ENCODE measurements at places on chromosomes 7 and 10.
A peak's percentile ranks its signal among the peaks of the same experiment; 100 is the strongest.

GRCh38 chr7:98985406-98985805 lies 107.1 kb downstream of the TRRAP start:
- DNase-seq: no peak

GRCh38 chr10:80281292-80281691 lies 8.2 kb downstream of the MAT1A start:
- DNase-seq: no peak

- no peak for DNase-seq
Measured at GRCh38 chr7:67423065-67423464, 426.4 kb downstream of the TYW1 start.

GRCh38 chr7:85528581-85528980 lies 341.7 kb upstream of the SEMA3D start:
- no peak for DNase-seq

DNA sequence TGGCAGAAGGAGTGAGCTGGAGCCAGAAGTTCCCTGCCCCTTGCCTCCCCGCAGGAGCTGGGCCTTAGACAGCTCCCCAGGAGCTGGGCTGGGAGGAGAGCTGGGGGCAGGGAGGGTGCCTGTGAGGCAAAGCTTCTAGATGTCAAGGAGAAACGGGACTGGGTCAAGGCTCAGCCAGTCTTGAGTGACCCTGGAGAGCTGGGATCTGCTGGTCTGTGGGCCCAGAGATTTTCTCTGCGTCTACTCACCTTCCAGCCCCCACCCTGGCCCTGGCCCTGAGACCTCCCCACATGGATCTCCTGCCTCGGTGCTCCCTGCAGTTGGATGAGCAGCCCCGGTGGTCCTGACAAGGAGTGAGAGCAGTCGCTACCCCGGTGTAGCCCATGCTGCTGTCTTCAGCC lies 20.3 kb upstream of the SHH start:
- DNase-seq: no peak

DNA sequence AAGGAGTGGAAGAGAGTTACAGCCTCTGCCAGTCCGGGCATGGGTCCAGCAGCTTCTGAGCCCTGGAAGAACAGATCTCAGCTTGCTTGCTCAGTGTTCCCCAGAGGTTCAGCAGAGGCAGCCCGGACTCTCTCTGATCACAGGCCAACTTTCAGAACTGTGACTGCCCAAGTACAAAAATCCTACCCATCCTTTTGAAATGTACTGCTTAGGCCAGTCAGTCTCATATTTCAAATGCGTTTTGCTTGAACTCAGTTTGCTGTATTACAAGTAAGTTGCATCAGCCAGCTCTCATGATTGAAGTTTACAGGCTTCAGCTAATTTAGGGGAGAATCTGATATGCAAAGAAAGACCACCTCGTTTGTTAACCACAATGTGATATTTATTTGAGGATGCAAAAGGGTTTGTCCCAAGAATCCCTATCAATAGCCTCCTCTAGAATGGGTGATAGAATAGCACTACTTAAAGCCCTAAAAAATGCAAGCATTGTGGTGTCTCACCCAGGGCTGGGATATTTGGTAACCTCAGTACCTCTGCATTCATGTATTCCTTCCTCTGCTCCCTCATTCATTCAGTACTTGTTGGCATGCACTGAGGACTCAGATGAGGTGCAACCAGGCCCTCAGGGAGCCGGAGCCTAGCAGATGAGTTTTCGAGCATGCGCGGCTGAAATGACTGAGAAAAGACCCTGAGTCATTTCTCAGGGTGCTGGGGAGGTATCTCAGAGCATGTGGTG lies 7.0 kb downstream of the AIMP2 start:
- no peak for DNase-seq

DNA sequence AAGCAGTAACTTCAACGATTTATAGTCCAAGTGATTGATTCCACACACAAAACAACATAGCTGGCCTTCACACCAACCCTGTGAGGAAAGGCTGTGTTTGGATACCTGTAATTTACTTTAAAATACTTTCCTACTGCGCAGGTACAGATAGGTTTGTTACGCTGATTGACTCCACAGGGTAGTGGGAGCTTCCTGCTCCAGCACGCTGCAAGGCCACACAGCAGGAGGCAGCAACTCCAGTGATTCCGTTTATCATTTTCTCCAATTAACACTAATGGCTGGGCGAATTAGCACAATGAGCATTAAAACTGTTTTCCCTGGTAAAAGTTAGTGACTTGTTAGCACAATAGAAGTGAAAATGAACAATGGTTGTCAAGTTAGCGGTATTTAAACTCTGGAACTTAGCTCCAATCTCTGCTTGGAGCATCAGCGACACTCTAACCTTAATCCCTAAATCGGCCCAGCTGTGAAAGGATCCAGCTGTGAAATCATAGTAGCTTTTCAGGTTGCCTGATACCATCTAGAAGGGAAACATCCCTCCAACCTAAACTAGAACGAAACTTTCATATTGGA lies 959 bp downstream of the DCLRE1C start:
- DNase-seq: no peak

GRCh38 chr10:92550924-92551323 lies 23.0 kb downstream of the IDE start:
- DNase-seq: no peak

GRCh38 chr10:31623466-31623865 lies 304.4 kb downstream of the ZEB1 start:
- DNase-seq: no peak

GRCh38 chr10:76301950-76302349 lies 870.5 kb downstream of the LRMDA start:
- no peak for DNase-seq

DNA sequence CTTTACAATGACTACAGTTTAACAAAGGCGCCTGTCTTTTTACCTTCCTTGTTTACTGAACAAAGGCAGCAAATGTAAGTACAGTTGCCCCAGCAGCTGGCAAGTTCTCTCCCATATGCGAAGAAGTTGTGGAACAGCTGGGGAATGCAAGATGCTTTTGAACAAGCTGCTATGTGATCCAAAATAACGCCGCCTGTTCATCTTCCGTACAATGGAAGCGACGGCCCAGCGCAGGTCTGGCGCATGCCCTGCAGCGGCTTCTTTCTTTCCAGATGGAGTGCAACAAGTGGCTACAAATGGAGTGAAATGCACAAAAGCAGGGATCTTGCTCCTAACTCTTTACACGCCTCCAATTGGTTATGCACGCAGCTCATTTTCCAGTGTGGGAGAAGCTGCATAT lies 97.0 kb upstream of the SVIL start:
- no peak for DNase-seq

DNA sequence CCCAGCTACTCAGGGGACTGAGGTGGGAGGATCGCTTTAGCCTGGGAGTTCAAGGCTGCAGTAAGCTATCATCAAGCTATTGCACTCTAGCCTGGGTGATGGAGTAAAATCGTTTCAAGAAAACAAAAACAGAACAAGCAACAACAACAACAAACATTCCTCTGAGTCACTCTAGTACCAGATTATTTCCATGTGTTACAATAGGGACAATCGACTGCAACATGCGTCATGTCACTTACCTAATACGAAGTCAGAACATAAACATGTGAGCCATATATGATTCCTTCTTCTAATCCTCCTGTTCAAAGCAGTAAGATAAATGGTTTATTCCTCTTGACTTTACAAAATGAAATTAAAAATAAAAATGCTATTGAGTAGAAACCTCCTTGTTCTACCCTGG lies 57.3 kb downstream of the ZNF438 start:
- DNase-seq: no peak

DNA sequence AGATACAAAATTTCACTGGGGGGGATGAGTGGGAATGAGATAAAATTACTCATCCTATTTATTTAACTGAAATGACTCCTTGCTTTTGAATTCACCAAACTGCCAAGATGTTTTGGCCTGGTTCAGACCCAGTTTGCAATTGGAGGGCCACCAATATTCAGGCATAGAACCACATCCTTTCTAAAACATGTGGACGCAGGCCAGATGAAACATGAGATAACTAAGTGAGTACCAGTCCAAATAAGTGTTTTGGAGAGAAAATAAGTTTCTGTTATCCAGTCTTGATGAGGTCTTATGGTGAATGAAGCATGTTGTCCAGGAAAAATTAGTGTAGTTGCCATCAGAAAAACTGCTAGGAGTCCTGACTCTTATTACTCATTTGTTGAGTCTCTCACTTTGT lies 36.3 kb upstream of the PDK4 start:
- DNase-seq: no peak

- DNase-seq: no peak
Measured at GRCh38 chr10:116688241-116688711, 54.1 kb downstream of the HSPA12A start.

GRCh38 chr7:2604608-2605174 lies 27.1 kb upstream of the TTYH3 start:
- DNase-seq: no peak

DNA sequence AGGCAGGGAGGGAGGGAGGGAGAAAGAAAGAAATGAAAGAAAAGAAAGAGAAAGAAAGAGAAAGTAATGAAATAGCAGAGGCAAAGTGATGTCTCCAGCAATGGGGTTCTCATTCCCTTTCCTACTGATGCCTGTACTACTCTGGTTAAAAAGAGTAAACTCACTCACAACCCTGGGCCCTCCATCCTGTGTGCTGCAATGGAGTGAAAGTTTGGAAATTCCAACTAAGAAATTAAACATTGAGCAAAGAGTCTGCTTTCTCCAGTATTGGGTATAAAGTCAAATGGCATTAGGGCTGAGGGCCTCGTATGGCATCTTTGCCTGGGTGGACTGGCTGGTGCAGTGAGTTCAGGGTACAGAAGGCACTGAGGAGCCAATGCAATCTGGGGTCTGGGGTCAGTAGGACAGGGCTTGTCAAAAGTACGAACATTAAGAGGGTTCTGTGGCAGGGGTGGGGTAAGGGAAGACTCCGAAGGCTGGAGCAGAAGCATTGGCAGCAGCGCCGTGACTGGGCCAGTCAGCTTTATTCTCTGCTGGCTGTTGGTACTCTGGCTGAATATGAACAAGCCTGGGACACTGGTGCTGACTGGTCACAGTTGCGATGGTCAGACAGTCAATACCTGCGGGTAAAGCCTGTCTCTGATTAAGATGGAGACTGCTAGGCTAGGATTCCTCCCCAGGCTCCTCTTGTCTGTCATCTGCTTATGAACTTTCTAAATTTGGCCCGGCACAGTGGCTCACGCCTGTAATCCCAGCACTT lies 24.1 kb upstream of the TNS3 start:
- DNase-seq: no peak

GRCh38 chr7:134806197-134806596 lies 26.8 kb downstream of the CALD1 start:
- DNase-seq: no peak

DNA sequence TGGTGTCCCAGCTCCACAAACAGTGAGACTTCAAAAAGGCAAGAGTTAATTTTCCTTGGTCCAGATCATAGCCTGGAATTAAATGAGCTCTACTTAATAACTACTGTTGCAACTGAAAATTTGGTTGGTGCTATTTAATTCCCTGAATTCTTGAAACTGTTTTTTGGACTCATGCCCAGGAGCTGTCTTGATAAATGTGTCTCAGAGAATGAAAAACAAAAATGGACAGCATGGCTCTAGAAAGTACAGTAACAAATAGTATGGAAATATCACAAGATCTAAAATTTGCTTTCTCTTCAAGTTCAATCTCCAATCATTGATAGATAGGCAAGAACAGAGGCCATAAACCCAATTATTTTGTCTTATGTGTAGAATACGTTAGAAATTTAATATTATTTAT lies 42.5 kb downstream of the CCDC71L start:
- no peak for DNase-seq

GRCh38 chr7:142796501-142797390 lies 26.0 kb downstream of the PRSS2 start:
- no peak for DNase-seq

DNA sequence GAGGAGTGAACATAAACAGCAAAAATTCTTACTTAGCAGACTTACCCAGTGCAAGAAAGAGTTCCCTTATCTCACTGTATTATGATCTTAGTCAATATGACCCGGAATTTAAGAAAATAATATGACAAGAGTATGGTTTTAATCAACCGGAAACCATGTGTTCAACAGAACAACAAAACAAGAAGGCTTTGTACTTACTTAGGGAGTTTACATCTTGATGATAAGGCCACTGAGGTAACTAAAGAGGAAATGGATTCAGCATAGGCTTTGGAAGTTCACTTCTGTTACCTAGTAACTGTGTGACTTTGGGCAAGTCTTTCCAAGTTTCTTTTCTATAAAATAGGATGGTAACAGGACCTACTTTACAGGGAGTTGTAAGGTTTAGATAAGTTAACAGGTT lies 7.4 kb upstream of the FAS start:
- no peak for DNase-seq

DNA sequence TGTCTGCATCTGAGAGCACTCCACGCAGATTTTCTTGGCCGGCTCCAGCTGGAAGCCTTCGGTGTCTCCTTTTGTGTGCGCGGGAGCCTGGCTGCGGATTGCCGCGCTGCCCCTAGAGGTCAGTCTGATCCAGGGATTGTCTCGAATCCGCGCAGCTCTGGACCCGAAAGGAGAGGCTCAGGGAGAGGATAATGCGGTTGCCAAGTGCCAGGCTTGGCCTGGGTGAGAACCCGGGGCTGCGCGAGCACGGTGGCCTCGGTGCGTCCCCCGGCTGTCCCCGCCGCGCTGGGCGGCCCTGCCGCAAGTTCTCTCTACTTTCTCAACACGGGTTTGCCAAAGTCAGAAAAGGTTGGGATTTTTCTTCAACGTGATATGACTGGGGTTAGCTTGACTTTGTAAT lies 140.9 kb downstream of the ADCYAP1R1 start:
- DNase-seq: peak; percentile 42

GRCh38 chr10:76334255-76334654 lies 902.8 kb downstream of the LRMDA start:
- DNase-seq: no peak

GRCh38 chr10:69848454-69848853 lies 46.7 kb downstream of the COL13A1 start:
- DNase-seq: no peak

DNA sequence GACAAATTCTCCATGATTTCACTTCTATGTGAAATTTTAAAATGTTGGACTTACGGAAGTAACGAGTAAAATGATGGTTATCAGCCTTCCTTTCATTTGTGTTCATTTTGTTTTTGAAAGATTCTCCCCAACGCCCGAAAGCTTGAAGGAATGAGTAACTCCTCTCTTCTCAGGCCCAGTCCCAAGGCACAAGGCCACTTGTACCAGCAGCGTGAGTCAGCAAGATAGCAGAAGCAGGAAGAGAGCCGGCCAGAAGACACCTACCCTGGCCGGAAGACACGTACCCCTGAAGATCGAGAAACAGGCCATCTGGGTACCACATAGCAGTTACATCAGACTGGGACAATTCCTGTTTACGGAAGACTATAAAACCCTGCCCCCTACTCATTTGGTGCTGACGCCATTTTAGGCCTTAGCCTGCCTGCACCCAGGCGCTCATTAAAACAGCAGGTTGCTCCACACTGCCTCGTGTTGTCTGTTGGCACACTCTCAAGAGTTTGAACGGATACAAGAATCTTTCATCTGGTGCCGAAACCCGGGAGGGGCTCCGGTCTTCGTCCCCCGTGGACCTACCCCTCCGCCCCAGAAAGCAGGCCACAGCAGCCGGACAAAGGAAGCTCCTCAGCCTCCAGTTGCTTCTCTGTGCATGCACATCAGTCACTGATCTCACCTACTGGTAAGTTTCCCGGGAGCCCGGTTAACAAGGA lies 60.4 kb downstream of the LRRC17 start:
- DNase-seq: no peak

- no peak for DNase-seq
Measured at GRCh38 chr10:3846736-3847135, 61.7 kb upstream of the KLF6 start.

Data from cerebellar nuclear complex (tissue), 1 donor.